ENCODE measurements at places on chromosomes 5 and 9.
A peak's percentile ranks its signal among the peaks of the same experiment; 100 is the strongest.

DNA sequence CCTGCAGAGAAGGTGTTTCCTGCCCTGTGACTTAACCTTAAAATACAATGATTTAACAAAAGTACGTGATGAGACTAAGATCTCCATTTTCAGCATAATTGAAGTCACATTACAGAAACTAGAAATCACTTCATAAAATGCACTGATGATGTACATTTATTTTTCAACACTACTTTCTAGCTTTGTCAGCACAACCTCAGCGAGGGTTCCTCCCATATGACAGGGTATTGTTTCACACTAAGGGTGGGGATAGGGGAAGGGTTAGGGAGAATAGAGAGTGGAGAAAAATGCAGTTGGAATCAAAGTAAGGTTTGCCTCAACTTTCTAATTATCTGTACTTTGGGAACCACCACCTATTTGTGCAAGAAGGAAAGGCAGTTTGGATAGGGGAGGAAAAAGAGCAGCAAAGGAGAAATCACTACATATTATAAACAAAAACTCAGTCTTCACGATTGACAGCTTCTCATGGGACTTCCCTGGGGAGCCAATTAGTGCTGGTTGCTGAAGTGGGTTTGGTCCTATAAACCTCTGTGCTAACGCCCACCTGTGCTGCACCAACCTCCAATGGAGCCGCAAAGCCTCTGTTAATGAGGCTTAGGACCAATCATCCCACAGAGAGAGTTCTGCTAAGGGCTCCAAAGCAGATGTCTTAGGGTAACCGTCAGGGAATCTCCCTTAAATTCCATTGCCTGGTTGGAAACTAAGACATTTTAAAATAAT is 369.2 kb upstream of the PDE4D start:
- DNase-seq: no peak

GRCh38 chr5:126926187-126926586 is 104.2 kb downstream of the MARCHF3 start:
- no peak for DNase-seq

GRCh38 chr5:66947458-66947857 is 249.1 kb downstream of the CD180 start:
- DNase-seq: no peak

GRCh38 chr5:44847206-44847852 is 38.6 kb downstream of the MRPS30 start:
- no peak for DNase-seq

DNA sequence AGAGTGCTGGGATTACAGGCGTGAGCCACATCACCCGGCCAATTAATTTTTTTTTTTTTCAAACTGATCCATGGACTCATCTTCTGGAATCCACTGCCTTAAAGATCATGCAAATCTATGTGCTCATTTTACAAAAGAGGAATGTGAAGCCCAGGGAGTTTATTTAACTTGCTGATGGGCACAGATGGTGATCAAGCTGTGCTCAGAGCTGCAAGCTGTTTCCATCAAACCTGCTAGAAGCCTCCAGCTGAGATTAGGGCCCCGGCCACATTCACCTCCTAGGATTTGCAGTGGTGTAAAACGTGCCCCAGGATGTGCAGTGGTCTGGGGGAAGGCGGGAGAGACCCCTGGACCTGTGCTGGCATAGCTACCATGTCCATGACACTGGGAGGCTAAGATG is 56.1 kb upstream of the TUT7 start:
- DNase-seq: no peak

DNA sequence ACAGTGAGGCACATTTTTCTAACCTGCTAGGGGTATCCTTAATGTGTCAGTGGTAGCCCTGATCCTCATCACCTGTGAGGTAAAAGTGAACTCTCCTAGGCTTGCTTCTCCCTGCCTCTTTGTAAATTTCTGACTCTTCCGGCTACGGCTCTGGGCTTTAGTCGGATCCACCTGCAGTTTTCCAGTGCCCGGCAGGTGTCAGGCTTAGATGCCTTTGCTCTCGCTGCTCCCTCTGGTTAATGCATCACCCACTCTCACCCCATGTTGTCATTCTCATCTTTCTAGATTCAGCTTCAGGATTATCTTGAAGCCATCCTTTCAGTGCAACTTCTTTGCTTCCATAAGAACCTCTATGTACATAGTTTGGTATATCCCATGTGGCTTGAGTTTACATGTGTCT is 3.6 kb downstream of the CEP78 start:
- peak; percentile 65 for DNase-seq

DNA sequence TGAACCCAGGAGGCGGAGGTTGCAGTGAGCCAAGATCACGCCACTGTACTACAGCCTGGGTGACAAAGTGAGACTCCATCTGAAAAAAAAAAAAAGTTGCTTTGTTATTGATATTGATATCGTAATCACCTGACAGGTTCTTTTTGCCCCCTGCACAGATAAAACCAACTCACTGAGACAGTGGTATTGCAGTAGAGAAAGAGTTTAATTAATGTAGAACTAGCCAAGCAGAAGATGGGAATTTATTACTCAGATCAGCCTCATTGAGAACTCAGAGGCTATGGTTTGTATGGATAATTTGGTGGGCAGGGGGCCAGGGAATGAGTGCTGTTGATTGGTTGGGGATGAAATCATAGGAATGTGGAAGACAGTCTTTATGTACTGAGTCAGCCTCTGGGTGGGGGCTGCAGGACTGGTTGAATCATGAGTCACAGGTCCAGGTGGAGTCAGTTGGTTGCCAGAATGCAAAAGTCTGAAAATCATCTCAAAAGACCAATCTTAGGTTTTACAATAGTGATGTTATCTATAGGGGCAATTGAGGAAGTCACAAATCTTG is 35.8 kb upstream of the MEGF10 start:
- DNase-seq: no peak

- no peak for DNase-seq
These were observed 668.7 kb downstream of the NR2F1-AS1 start for GRCh38 chr5:92912283-92912682.

DNA sequence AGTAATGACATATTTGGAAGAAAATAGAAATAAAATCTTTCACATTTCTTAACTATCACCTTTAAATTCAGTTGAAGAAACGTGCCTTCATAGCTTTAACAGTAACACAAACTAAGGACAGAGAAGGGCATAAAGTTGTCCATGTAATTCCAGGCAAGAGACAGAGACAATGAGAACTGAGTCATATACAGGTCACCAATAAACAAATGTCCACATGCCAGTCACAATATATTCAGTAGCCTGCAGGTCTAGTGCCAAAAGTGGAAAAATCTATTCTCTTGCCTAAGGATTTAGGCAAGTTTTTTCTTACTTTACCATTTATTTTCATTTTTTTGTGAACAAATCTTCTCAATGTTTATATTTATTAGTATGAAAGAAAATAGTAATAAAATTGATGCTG is 1711.5 kb upstream of the NUDT12 start:
- no peak for DNase-seq

GRCh38 chr5:102578362-102578761 is 79.6 kb upstream of the SLCO6A1 start:
- DNase-seq: no peak

Measured in transverse colon (tissue), 4 donors.